ENCODE measurements at places on chromosomes 16 and 17.

- no peak for DNase-seq
Measured at GRCh38 chr17:81153340-81153803, 11.9 kb upstream of the PVALEF start.

GRCh38 chr17:4950075-4950745 lies 709 bp upstream of the ENO3 start:
- peak; percentile 48 for DNase-seq

- DNase-seq = no peak
Measured at GRCh38 chr16:66487580-66488275, 60.6 kb downstream of the BEAN1 start.

DNA sequence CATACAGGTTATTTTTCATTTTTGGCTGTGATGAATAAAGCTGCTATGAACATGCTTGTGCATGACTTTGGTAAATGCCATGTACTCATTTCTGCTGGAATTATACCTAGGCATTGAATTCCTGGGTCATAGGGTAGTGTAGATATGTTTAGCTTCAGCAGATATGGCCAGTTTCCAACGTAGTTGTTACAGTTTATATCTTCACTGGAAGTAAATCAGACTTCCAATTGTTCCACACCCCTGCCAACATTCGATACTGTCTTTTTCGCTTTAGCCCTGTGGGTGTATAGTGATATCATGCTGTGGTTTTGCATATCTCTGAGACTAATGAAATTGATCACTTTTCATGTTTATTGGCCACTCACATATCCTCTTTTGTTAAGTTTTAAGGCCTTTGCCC lies 50.4 kb downstream of the ARHGAP27 start:
- DNase-seq = no peak
